ENCODE measurements at places on chromosomes 5 and 9.

DNA sequence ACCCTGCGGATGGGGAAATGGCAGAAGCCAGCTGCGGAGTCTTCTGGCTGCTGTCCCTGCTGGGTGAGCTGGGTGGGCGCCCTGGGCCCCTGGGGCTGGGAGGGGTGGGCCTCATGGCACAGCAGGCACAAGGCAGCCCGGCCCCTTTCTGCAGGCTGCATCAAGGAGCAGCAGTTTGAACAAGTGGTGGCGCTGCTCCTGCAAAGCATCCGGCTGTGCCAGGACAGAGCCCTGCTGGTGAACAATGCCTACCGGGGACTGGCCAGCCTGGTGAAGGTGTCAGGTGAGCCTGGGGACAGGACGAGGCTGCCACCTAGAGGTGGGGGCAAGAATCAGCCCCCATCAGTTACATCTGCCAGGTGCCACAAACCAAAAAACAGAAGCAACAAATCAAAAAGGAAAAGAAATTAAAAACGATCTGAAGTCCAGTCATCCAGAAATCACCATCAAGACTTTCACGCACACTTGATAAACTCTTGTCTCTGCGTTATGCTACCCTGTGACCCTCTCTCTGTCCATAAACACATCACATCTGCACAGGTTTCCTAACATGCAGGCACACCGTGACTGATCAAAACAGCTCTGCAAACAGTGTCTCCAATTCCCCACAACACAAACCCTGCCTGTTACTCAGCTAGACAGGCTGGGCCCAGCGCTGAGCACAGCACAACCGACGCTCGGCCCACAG lies 13.9 kb downstream of the REXO4 start:
- DNase-seq: peak; percentile 45

- DNase-seq: no peak
These were observed 250.8 kb upstream of the FBXL7 start for GRCh38 chr5:15249152-15249551.

GRCh38 chr9:87601176-87601575 lies 103.5 kb downstream of the DAPK1 start:
- DNase-seq: no peak

DNA sequence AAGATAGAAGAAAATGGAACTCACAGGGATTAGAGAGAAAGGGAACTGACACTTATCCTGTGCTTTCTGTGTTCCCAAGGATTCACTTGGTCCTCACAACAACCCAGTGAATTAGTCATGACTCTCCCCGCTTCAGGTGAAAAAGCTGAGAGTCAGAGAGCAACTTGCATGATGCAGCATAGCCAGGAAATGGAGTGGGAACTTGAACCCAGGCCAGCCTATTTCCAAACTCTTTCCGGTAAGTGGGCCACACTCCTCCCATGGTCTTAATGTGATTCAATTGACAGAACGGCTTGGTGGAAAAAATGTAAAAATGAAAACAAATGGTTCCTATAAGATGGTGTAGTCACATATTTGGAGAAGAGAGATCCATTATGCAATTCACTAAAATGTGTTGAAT lies 45.9 kb upstream of the CEMIP2 start:
- no peak for DNase-seq

DNA sequence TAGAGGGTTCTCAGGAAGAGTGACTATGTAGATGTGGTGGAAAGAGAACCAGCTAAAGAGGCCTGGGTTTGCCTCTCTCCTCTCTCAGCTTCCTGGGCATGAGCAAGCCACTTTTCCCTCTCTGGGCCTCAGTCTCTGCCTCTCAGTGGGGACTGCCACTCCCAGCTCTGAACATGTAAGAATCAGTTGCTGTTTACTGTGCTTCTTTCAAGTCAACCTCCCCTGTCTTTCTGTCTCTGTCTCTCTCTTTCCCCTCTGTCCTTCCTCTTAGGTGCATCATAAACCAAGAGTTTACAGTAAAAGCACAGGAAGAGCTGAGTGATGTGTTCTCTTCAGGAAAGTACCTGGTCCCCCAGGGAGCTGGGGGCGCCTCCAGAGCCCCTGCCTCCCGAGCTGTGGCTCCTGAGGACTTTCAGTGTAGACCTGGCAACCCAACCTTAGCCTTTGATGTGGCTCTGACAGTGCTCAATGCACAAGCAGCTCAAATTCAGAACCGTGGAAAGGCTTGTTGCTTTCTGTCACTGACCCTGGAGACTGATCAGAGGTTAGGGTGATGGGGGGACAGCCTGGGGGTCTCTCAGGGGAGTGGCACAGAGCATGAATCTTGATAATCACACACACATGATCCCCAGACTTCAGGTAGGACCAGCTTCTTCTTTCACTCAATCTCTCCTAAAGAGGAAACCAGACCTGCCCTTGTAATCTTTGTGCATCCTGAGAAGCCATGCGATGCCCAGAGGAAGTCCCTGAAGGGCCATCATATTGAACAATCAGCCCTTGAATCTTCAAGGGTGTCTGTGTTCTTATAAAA lies 59.4 kb upstream of the TNFSF8 start:
- DNase-seq: no peak

DNA sequence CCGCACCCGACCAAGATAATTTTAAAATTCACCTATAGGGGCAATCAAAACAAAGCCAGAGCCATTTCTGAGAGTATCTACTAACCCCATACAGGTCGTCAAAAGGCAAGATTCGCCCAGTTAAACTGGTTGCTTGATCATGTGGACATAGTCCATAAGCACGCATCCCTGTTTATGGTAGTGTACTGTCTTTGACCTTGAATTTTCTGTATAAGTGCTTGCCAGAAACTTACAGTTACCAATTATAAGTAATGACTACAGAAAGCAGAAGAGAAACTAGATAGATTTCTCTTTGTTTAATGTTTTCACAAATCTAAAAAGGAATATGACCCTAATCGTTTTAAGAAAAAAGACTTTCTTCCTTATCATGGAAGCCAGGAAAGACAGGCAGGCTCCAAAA lies 25.6 kb downstream of the SLC31A1 start:
- DNase-seq: no peak

- no peak for DNase-seq
These were observed 66.5 kb downstream of the COX7C start for GRCh38 chr5:86684222-86684621.

DNA sequence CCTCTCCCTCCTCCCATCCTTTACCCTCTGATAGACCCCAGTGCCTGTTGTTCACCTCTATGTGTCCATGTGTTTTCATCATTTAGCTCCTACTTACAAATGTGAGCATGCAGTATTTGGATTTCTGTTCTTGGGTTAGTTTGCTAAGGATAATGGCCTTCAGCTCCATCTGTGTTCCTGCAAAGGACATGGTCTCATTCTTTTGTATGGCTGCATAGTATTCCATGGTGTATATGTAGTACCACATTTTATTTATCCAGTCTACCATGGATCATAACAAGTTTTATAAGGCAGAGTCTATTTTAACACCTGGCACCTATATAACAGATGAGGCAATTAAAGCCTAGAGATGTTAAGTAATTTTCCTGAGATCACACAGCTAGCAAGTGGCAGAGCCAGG lies 7.4 kb downstream of the YTHDC2 start:
- no peak for DNase-seq

- peak; percentile 16 for DNase-seq
These were observed 69.4 kb downstream of the IQGAP2 start for GRCh38 chr5:76472335-76473008.

- DNase-seq: no peak
These were observed 165.6 kb downstream of the YTHDC2 start for GRCh38 chr5:113678924-113679575.

GRCh38 chr9:76576344-76576743 lies 117.4 kb downstream of the GCNT1 start:
- DNase-seq: no peak

GRCh38 chr5:15692706-15693381 lies 192.9 kb downstream of the FBXL7 start:
- DNase-seq: no peak

- DNase-seq: no peak
These were observed 15.8 kb downstream of the EXOC3 start for GRCh38 chr5:458547-459353.

GRCh38 chr9:84297162-84297821 lies 43.3 kb downstream of the SLC28A3 start:
- DNase-seq: no peak

DNA sequence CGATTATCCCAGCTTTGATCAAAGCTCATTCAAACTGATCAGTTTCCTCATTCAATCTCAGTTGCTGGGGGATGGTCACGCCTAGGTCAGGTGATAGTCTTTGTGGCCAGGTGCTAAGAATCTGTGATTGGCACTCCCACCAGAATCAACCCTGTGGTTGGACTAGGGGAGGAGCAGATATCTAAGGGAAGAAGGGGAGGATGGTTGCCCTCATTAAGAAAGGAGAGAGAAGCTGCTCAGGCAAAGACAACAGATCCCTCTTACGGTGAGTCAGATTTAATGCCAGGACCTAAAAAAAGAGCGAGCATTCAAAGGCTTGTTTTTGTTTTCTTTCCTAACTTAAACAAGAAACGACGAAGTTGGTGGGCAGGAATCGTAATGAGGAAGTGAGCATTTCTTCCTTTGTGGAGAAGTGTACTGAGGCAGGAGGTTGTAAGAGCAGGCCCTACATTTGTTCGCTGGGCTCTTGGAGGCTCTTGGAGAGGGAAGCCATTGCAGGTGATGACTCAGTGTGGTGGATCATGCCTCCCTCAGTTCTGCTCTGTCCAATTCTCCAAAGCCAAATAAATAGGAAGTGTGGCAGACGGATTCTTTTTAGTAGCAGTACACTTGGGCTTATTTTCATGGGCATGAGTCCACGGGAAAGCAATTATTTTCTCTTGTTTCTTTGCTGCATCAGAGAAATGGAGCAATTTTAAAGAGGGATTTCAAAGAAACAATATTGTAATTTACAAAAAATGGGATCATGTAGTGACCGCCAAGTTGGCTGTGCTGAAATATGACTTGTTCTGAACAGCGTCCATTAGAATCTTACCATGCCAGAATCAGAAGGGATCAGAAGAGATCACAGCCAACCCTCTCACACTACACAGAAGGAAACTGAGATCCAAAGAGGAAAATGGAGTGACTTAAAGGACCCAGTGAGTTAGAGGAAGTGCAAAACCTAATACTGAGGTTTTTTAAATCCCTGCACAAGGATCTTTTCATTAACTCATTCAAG lies 18.7 kb upstream of the TGFBR1 start:
- DNase-seq: no peak

GRCh38 chr5:156543348-156544145 lies 216.6 kb downstream of the SGCD start:
- DNase-seq: no peak

DNA sequence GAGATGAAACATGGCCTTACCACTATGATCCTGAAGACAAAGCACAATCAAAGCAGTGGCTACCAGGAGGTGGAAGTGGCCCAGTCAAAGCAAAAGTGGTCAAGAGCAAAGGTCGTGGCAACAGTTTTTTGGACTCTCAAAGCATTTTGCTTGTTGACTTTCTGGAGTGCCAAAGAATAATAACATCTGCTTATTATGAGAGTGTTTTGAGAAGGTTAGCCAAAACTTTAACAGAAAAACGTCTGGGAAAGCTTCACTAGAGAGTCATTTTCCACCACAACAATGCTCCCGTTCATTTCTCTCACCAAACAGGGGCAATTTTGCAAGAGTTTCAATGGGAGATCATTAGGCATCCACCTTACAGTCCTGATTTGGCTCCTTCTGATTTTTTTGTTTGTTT lies 33.6 kb upstream of the MAMDC2 start:
- DNase-seq: no peak

DNA sequence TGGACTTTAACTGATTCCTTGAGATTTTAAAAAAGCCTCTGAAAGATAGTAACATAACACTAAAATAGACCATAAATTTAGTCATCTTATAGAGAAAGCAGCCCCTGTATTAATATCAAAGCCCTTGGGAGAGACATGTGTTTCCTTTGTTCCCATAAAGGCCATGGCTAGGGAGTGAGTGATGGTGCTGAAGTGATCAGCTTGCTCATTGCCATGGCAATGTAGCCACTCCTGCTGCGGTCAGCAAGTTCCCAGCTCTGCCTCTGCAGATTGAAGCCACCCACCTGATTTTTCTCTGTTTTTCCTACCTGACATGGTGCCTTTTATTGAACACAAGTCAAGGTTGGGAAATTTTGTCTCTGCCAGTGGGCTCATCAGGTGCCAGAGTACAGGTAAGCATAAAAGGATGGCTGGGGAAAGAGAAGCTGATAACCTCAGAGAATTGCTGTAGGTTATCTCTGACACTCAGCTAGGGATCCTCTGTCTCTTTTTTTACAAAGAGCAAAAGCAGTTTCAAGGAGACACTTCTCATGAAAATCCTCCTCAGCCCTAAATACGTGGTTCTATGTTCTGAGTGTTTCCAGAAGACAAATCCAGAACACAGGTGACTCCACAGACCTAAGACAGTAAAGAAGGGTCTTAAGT lies 296.3 kb upstream of the NMUR2 start:
- DNase-seq: no peak

GRCh38 chr5:85109616-85110015 lies 724.9 kb upstream of the EDIL3 start:
- DNase-seq: no peak

GRCh38 chr9:136577941-136578625 lies 32.2 kb upstream of the NOTCH1 start:
- DNase-seq: no peak

DNA sequence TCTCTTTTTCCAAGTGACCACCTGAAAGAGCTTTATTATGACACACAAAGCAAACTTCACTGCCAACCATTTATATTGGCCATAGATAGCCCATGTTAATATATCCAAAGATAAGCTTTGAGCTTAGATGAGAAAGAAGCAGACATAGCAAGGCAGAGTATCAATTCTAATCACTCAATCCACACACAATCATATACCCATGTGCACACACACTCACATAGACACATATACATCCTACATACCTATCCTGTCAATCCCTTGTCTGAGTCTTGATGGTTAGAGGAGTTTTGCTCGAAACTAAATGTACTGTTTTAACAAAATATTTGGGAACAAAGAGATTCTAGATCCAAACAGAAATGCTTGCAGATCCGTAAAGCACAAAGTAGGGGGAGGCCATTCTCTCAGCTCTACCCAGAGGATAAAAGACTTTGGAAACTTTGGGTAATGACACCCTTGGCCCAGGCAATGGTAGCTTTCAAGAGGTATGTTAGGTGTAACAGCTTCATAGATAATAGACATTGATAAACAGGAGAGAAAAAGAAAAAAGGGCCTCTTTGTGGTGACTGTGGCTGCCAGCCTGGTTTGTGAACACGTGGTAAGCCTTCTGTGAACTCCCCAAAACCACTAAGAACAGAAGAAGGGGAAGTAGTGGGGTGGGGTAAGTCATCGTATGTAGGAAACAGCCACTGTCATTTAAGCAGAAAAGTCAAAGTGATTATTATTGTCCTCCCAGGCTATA lies 121.6 kb downstream of the TLR4 start:
- DNase-seq: peak; percentile 6
